ENCODE measurements at places on chromosomes 6 and 20.

DNA sequence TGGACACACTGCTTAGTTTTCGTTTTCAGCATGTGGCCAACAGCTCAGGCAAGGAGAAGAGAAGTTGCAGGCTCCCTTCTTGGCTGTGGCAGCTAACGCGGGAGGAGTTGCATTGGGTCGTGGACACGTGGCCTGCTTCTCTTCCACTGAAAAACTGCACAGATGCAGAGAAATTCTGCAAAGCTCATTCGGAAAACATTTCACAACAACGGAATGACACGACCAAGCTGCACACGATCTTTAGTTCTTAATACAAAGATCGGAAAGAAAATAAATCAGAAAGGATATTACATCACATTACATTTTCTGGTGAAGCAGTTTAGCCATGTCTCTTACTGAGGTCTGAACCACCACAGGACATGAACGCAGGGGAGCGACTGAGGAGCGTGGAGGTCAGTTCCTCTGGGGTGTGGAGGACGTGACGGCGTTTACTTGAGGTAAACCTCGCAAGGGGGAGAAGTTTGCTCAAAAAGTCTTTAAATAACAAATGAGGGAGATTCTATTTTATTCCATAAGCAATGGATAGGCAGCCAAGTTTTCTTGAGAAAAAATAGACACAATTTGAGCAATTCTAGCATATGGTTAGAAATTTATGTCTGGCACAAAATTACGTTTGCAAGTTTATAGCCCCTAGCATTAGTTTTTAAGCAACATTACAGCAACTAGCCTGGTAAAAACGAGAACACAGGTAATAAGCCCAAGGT lies 178.3 kb downstream of the THBS2 start:
- no peak for DNase-seq

DNA sequence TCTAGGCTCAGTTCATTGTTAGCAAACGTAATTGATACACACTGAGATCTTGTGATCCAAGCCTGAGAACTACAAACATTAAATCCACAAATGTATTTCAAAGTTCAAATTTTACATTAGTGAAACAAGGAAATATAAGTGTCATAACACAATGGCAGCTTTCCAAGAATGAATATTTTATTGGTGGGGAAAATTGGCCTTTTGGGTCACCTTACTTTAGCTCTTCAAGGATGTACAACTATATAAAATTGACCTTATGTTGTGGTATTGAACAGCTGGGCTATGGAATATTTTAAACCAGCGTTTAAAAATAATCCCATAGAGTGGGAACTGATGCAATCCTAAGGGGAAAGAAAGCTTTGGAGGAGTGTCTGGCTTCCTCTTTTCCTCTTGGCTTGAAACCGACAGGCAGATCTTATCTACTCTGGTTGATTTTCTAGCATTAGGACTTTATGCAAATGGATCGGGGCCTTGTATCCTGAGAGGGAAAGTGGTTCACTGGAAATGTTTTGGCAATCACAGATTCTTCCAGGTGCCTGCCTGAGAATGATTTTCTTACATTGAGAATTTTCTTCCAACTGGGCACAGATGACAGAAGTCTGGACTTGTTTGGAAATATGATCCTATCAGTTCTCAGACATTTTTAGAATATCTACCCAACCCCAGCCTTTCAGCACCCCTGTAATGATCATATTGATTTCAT lies 184.8 kb upstream of the ECI2 start:
- no peak for DNase-seq

DNA sequence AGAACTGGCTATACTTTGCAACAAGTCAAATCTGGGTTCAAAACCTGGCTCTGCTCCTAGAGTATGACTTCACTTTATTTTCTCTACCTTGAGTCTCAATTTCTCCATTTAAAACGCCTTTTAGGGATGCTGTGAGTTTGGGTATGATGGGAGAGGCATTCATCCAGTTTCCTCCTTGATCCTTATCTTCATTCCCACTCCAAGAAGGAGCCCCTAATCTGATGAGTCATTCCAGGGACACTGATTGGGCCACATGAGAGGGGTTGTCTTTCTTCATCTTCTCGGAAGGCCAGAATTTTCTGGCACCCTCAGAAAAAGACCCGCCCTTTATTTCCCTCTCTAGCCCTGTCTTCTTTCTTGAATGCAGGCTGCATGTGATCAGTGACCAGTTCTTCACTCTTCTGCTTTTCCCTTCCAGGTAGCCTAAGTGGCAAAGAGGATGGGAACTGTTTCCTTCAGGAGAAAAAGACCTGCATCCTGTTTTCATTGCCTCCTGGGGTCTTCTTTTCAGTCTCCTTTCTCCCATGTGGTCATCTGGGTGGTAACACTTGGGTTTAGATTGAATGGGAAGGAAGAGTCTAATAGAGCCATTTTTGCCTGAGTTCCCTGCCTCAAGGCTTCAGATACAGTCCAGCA lies 32.1 kb upstream of the PNRC1 start:
- no peak for DNase-seq

DNA sequence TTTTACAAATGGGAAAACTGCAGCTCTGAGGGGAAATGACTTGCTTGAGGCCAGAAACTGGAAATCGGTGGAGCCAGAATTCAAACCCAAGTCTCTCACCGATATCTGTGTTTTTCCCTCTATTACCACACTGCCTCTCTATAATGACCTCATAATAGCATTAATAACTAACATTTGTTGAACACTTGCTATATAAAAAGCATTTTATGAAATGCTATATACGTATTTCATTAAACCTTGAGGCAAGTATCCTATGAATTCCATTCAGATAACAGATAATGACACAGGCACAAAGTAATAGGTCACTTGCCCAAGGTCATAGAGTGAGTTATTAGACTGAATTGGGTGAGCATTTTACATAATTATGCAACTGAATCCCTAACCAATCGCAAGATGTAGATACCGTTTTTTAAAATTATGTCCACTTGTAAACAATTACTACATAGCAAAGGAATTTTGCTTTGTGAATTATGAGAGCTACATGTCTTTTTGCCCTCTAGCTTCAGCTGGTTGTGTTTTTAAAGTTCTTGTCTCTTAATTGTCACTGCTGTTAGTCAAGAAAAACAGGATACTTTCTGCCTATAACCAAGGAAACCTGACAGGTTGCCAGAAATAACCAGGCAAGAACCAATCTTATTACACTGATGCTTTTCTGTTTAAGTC lies 4.7 kb downstream of the DSN1 start:
- DNase-seq = no peak

Data from stimulated activated CD8-positive, alpha-beta memory T cell treated with anti-CD3 and anti-CD28 coated beads, Interleukin-15, amount 100 ng/mL, for 24 hours (primary cell).